ENCODE measurements at places on chromosomes 1 and 21.
A peak's percentile ranks its signal among the peaks of the same experiment; 100 is the strongest.

GRCh38 chr1:25996966-25997827 is 666 bp downstream of the PAFAH2 start:
- no peak for DNase-seq

DNA sequence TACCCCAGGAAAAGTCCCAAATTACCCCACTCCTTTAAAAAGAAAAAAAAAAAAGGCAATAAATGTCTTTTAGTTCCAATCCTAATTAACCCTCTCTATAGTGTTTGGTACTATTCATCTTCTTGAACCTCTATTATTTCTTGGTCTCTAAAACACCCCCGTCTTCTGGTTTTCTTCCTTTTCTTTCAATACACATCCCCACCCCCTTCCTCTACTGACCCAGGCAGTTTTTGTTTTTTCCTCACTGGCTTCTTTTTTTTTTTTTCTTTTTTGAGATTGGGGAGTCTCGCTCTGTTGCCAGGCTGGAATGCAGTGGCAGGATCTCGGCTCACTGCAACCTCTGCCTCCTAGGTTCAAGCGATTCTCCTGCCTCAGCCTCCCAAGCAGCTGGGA is 26.1 kb downstream of the EGLN1 start:
- no peak for DNase-seq

DNA sequence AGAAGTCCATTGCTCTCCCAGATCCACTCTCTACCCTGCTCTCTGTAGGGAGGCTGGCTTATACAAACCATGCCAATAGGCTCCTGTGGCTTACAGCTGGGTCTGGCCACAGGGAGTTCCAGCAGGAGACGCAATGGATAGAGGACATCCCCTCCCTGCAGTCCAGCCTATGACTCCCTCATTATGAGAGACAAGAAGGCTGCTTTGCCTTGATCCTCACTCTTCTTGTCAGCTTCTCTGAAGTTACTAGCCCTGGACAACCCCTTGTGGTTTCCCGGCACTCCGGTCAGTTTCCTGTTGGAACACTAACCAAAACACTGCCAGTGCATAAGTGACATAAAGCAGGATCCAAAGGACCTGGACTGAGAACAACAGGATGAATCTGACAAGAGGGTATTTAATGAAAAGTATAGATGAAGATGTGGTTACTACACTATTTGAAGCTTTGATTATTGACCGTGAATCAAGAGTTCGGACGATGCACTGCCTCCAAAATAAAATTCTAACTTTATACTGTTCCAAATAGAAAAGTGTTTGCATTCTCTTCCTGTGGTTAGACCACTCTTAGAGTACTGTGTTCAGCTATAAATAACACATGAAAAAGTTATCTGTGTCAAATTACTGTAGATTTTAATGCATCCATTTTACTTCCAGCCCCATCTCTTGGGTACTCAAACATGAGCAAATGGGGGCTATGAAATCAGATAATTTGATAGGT is 32.7 kb upstream of the ZNF326 start:
- no peak for DNase-seq

GRCh38 chr1:3042481-3042880 is 21.2 kb downstream of the ACTRT2 start:
- DNase-seq: no peak

- DNase-seq: no peak
These were observed 14.8 kb upstream of the ANGPTL7 start for GRCh38 chr1:11174261-11174942.

- no peak for DNase-seq
These were observed 40.8 kb upstream of the GPR157 start for GRCh38 chr1:9169601-9170137.

- no peak for DNase-seq
These were observed 27.1 kb upstream of the LEPR start for GRCh38 chr1:65393347-65393746.

GRCh38 chr1:64898107-64898861 is 68.1 kb downstream of the JAK1 start:
- DNase-seq: no peak

DNA sequence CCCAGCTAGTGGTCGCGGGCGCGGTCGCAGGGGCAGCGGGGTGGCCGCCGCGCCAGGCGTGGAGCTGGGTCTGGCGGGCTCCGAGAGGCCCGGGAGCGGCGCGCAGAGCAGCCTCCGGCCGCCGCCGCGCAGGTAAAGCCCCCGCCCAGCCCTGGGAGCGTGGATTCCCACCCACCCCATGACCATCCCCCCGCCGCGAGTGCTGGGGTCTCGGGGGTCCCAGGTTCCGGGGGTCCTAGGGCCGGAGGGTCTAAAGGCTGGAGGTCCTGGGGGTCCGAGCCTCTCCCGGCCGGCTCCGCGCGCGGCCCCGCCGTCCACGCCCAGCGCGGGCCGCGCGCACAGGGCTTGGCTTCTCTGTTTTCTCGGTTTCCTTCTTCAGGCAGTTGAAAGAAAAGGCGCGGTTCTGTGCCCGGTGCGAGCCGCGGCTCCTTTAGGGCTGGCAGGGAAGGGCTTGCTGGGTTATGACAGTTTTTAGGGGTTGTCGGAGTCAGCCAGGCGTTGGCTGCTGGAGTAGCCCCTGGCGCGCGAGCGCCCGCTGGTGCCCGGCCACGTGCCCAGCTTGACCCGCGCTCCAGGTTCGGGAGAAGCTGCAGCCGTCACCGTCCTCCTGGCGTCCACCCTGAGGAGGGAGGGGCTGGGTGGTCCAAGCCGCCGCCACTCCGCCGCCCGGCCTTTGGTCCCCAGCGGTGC is 359 bp downstream of the LRRC3 start:
- DNase-seq: no peak

- DNase-seq: peak; percentile 53
These were observed 4.2 kb downstream of the RNPC3 start for GRCh38 chr1:103529746-103530145.

- DNase-seq: no peak
These were observed 21.1 kb upstream of the RBM15 start for GRCh38 chr1:110318046-110318445.

- no peak for DNase-seq
These were observed 11.6 kb upstream of the CD247 start for GRCh38 chr1:167529829-167530474.

- DNase-seq: peak; percentile 51
These were observed 57.4 kb downstream of the OLIG1 start for GRCh38 chr21:33127154-33127867.

- no peak for DNase-seq
These were observed 604.9 kb upstream of the PTBP2 start for GRCh38 chr1:96116731-96117130.

DNA sequence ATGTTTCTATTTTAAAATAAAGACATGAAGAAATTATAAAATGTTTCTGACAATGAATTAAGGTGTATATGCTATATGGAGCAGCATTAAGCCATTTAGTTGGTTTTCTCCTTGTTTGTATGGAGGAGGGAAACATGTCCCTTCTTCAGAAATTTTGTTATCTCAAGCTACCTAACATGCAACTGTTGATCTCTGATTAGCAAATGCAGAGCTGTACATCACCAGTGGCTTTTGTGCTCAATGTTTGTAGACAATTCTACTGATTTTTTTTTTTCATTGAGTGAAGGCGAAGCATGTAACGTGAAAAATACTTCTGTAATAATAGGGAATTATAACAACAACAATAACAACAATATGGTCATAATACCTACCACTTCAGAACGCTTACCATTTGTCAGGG is 463.7 kb downstream of the PLPP3 start:
- DNase-seq: no peak

GRCh38 chr1:162908780-162909179 is 47.8 kb upstream of the CCDC190 start:
- DNase-seq: no peak

DNA sequence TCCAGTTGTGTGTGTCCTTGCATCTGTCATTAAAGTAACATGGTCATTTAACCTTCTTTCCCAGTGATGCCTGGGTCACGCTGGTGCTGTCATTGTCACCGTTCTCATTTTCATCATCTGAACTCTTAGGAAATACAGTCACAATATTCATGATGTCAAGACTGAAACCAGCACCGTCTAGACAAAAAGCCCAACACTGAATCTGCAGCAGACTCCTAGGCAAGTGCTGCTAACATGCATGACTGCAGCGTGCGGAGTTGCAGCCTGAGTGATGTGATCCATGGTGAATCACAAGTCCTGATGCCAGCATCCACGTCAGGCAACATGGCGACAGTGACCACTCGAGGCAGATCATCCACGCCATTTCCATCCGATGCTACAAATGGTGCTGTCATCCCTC is 37.6 kb downstream of the MRPL37 start:
- DNase-seq: no peak

DNA sequence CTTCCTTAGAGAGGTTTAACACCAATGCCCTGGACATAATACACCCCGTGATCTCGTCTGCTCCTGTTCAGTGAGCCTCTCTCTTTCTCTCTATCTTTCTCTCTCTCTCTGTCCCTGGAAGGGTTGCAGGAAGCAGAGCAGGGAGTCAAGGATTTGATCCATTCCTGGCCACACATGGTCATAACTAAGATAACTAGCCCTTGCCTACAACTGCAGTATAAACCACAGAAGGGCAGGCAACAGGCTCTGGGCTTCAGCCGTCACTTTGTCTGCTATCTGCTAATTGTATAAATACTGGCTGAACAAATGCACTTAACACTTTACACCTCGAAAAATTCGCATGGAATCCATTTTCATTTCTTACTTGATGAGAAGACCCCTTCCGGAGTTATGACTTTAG is 357.5 kb upstream of the RUNX1 start:
- DNase-seq: no peak

GRCh38 chr1:21361506-21361905 is 71.2 kb upstream of the ECE1 start:
- no peak for DNase-seq

- no peak for DNase-seq
These were observed 64.3 kb downstream of the ADCY10 start for GRCh38 chr1:167849666-167850065.

GRCh38 chr1:7292714-7293419 is 478.2 kb upstream of the VAMP3 start:
- no peak for DNase-seq

GRCh38 chr1:78177708-78178270 is 132.0 kb downstream of the GIPC2 start:
- DNase-seq: no peak

- no peak for DNase-seq
These were observed 139.0 kb downstream of the GLIS1 start for GRCh38 chr1:53600001-53600400.

DNA sequence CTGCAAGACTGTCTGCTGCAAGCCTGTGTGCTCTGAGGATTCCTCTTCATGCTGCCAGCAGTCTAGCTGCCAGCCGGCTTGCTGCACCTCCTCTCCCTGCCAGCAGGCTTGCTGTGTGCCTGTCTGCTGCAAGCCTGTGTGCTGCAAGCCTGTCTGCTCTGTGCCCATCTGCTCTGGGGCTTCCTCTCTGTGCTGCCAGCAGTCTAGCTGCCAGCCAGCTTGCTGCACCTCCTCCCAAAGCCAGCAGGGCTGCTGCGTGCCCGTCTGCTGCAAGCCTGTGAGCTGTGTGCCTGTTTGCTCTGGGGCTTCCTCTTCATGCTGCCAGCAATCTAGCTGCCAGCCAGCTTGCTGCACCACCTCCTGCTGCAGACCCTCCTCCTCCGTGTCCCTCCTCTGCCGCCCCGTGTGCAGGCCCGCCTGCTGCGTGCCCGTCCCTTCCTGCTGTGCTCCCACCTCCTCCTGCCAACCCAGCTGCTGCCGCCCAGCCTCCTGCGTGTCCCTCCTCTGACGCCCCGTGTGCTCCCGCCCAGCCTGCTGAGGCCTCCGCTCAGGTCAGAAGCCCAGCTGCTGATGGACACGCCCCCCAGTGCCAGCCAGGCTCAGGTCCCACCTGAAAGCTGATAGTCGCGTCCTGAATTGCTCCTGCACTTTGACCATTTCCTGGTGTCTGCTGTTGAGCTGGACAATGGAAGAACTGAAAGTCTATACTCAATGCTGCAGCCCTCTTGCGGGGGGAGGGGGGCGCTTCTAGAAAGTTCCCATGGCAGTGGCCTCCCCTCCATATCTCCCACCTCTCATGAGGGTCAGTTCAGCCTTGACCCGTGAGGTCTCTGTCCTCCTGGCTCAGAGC is 1.2 kb downstream of the KRTAP10-4 start:
- DNase-seq: no peak

DNA sequence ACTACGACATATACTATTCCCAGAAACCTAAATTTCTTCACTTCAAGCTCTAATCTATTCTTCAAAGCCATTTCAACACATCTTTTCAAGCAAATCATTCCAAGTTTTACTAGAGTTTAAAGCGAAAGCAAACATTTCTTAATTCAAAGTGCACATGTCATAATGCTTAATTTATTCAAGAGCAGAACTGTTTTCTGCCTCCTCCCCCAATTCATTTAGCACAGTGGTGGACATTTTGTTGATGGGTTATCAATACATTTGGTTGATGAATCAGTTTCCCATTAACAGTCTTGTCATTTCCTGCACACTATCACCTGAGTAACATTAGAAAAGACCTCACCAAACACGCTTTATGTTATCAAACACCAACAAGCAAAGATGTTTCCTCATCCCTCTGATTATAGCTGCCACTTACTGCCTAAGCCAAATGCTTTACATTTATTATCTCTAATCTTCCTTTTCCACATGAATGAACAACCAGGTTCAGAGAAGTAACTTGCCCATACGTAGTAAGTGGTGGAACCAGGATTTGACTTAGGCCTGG is 2.0 kb downstream of the SRSF4 start:
- DNase-seq: no peak

DNA sequence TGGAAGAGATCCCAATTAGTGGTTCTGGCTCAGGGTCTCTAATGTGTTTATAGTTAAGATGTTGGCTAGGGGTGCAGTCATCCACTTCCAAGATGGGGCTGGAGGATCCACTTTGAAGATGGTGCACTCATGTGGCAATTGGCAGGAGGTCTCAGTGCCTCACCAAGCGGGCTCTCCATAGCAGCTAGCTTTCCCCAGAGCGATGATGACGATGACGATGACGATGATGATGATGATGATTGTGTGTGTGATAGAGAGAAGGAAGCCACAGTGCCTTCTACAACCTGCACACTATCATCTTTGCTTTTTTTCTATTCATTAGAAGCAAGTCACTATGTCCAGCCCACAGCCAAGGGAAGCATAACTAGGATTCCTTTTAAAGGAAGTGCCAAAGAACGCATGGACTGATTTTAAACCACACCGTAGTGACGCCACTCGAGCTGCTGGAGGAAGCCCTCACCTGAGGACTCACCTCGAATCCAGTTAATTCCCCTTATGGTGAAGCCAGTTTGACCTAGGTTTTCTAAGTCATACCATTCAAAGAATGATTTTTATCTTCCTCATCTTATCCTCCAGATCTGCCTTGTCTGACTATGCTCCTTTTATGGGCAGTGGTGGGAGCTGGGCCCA is 49.4 kb downstream of the SRRM1 start:
- DNase-seq: no peak

Measured in stimulated activated CD4-positive, alpha-beta T cell treated with anti-CD3 and anti-CD28 coated beads, Interleukin-12 subunit alpha, Interleukin-12 subunit beta, amount 100 ng/mL, for 48 hours (primary cell).